ENCODE measurements at places on chromosomes 6 and 20.

DNA sequence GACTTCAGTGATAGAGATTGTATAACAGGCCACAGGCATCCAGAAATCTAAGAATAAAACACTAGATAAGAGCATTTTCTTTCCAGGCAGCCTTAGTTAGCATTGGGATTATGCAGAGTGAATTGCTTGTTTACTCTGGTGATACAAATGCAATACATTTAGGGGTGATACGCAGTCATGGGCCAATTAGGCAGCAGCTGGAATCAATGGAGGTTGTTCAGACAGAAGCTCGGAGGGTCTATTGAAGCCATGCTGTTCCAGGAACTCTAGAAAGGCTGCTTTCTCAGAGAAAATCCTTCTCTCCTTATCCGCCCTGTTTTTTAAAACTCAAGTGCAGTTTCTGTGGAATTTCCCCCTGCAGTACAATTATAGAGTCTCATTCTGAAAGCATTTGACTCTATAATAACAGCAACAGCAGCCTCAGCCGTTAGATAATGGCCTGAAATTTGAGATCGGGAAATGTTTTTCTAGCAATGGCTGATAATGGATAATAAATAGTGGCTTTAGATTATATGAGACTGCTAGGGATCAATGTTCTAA is 364.3 kb upstream of the HS3ST5 start:
- DNase-seq: no peak

DNA sequence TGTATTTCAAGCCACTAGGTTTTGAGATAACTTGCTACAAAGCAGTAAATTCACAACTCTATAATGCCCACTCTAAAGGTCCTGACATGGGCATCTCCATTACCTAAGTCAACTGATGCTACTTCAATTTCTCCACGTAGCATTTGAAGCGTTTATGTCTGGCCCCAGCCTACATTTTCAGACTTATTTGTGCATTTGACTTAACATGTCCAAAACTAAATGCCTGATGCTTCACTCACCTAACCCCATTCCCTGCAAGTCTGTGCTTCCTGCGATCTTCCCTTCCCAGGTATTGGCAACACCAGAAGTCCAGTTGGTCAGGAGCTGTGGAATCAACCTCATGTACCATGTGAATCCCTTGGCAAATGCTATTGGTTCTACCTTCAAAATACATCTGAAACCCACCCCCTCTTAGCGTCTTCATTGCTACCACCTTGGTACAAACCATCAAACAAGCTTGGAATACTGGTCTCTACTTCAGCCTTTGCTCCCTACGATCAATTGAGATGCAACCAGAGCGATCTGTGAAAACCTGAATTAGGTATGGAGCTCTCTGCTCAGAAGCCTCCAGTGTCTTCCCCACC is 12.8 kb upstream of the ZNFX1 start:
- no peak for DNase-seq

DNA sequence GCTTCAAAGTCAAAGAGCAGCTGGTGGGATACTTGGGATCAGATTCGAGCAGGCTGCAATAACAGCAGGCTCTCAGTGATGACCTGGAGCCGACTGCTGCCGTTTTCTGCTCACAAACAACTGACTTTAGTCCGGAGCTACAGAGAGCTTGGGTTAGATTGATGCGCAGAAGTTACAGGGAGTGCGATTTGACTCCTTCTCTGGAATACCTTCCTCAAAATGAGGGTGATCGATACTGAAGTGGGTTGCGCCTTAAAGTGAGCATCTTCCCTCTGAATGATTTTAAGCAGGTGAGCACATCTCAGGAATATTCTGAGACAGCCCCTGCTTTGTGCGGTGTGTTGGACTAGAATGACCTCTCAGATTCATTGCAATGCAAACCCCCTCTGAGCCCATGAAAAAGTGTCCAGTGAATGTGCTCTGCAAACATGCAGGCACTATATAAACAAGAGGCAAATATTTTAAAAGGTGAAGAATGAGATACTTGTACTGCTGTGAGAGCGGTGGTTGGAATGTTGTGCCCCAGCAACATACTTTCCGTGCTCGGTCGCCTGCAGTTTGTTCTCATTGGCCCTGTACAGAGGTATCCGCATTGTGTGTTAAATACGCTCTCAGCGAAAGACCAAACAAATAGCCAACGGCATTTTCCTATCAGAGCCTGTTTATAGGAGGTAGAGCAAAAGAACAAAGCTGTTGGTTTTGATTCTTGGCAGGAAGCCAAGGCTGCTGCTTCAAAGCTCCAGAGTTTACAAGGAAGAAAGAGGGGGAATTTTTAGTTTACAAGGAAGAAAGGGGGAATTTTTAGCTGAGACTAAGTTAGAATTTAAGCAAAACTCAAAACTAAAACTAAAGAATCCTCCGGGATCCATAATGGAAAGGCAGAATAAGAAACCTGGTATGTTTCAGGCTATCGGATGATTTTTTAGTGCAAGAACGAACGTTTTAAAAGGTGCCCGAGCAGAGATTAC is 67.7 kb downstream of the PHACTR2 start:
- no peak for DNase-seq

GRCh38 chr20:38985603-38986170 is 23.5 kb downstream of the DHX35 start:
- DNase-seq: no peak

DNA sequence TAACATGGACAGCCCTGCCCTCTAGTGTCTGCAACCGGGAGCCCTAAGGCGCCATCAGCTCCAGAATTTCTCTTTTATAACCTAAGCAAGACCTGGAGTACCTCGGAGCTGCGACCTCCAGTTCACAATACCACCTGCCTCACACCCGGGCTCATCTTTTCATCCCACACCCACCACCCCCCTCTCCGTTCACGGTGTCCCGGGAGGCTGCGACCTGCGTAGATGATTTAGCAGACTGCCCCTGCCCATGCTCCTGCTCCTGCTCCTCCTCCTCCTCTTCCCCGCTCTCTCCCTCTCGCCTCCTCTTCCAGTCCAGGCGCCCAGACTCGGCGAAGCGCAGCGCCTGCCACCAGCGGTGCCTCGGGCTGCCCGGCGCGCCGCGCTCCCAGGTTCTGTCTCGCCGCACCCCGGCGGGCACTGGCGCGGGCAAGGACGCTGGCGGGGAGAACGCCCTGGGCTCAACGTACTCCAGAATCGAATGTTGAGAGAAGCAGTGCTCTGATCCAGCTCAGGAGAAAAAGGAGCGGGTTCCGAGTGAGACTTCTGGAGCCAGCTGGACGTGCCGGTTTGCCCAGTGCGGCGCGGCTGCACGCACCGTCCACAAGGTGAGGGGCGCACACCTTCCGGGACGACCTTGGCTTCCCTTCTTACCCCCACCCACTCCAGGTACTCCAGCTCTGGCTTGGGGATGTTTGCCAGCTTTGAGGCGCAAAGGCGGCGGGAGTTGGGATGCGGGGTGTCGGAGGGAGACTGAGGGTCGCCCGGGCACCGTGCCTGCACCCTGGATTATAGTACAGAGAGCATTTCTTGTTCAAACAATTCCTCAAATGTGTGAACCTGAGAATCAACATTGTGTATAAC is at the start of gene HTR1E:
Gene HTR1E (plus strand): TSS at position 310 of the 861 bp plus-strand sequence. CDS start 77,807 bp downstream, outside the sequence.
- no peak for DNase-seq

DNA sequence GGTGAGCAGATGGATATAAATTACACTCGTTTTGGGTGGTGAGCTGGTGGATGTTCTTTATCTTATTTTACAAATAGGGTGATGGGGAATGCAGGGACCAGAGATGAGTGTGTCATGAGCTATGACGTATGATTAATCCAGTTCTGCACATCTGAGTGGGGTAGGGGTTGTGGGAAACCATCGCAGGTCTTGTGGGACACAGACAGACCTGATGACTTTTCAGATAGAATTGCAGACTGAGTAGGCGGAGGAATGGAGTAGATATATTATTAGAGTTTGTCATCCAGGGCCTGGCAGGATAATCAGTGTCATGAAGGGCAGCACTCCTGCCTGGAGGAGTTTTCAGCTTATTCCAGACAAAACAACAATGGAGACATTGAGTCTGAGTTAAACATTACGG is 12.9 kb upstream of the DSP start:
- no peak for DNase-seq

Data from T-helper 22 cell (primary cell).